ENCODE measurements at places on chromosomes 7 and 10.
A peak's percentile ranks its signal among the peaks of the same experiment; 100 is the strongest.

GRCh38 chr7:142111499-142111898 lies at the start of gene MGAM2:
TSS of gene MGAM2 (plus strand) at chr7:142111718. CDS start at chr7:142116874, 5,156 bp downstream.
- no peak for DNase-seq

DNA sequence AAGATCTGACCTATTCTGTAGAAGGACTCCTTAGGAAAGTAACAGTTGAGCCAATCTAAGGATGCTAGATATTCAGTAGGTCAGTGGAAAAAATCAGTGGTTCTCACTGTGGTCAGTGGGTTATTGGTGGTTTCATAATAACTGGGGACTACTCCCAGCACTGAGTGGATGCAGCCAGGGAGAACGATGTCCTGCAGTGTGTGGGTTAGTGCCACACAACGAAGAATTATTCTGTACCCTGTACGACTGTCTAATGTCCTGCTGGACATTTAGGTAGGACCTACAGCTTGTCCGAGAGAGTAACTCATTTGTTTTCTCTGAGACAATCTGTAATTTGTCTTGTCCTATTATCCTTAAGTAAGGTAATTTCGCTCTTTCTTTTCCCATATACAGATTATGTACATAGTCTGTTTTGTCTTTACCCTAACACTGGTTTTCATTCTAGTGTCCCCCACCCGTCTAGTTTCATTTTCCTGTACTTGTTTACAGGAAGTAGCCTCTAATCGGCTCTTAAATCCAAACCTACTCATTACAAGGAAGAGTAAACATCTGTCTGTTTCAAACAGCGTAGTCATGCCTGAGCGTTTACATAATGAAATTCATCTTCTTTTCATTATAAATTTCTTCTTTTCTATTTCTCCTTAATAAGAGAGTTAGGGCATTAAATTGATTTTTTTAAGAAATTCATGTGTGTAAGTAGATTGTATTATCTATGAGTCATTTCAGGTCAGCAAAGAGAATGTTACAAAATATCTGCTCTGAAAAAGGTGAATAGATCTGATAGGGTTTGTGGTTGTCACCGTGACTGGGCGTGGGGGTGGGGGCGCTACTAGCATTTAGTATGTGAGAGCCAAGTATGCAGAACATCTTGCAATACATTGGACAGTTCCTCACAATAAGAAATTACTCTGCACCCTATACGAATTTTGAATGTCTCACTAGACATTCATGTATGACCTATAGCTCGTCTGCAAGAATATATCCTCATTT lies 8.3 kb upstream of the ZC3HAV1L start:
- no peak for DNase-seq

DNA sequence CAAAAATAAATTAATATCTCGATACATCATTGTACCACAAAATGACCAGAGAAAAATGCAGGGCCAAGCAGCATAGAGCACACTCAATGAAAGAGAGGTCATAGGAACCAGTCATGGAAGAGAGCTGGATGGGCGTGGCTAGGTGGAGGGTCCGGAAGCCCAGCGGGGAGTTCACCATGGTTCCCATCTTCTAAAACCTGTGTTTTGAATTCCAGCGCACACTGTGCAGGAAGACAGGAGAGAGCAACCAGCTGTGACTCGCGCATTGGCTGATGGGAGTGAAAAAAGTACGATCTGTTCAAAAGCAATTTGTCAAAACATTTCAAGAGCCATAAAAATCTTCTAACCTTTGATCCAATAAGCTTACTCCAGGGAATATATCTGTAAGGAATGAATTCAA lies 125.2 kb upstream of the NANOS1 start:
- no peak for DNase-seq

DNA sequence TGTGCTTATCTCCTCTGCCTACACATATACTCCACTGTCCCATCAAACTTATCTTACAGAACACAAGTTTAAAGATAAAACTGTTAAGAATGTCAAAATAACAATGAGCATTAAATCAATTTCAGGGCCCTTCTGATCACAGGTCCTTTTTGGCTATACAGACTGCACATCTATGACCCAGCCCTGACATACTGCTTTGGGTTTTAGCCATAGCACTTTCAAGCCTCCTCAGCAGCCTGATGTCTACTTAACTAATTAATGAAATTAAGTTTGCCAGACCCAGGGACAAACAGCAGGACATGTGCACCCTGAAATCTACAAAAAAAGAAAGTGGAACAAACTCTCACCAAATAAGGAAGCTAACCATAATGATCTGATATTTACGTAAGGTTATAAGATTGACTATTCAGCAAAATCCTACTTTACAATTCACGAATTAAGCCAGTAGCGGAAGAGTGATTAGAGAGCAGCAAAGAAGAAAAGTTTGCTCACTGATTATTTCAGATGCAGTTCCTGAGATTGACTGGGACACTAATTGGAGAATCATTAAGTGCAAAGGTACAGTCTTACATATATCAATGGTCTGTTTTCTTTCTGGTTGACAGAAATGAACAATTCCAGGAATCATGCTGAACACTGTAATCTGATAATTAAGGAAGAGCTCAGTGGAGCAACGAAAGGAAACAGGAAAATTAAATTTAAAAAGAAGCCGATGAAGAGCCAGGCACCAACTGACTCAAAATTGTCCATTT lies 669.3 kb upstream of the LRRN3 start:
- no peak for DNase-seq

DNA sequence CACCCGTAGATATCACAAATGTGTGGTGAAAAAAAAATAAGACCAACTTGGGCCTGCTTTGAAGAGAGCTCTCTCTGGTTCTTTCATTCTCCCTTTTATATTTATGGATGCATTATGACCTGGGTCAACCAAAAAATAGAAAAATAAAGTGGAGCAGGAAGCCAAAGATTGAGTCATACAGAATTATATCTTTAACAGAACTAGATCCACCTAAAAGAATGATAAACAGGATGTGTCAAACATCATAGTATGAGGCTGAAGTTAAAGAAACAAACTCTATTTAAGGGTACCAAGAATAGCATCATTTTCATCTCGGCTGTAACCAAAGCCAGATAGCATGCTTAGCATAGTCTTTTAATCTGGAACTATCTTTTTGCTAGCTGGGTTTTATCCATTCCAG lies 28.8 kb upstream of the NMT2 start:
- no peak for DNase-seq

- no peak for DNase-seq
Observed at GRCh38 chr7:11952972-11953371, 121.0 kb upstream of the THSD7A start.

GRCh38 chr10:124291001-124291701 lies 127.6 kb downstream of the OAT start:
- DNase-seq, result no peak

DNA sequence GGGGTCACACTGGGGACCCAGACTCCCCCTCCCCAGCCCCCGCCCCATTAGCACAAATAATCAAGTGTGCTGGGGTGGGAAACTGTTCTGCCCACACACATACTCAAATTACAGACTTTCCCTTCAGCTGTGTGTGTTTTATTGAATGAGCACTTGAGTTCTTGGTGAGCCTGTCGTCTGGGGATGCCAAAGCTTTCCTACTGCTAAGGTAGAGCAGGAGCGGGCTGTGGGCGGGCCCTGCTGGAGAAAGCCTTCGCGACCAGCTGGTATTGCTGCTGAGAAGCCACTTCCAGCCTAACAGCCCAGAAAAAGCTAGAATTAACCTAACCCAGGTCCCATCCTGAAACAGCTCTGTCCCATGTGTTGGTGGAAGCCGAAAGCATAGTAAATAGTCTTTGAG lies 87.0 kb upstream of the KMT2E start:
- DNase-seq, result no peak

GRCh38 chr10:86953747-86954680 lies 3.4 kb downstream of the MMRN2 start:
- DNase-seq, result no peak

GRCh38 chr7:88202799-88203198 lies 17.0 kb downstream of the SRI start:
- no peak for DNase-seq

GRCh38 chr10:128943111-128943510 lies 523.9 kb upstream of the MGMT start:
- no peak for DNase-seq

- no peak for DNase-seq
Observed at GRCh38 chr10:128814782-128815181, 652.3 kb upstream of the MGMT start.

DNA sequence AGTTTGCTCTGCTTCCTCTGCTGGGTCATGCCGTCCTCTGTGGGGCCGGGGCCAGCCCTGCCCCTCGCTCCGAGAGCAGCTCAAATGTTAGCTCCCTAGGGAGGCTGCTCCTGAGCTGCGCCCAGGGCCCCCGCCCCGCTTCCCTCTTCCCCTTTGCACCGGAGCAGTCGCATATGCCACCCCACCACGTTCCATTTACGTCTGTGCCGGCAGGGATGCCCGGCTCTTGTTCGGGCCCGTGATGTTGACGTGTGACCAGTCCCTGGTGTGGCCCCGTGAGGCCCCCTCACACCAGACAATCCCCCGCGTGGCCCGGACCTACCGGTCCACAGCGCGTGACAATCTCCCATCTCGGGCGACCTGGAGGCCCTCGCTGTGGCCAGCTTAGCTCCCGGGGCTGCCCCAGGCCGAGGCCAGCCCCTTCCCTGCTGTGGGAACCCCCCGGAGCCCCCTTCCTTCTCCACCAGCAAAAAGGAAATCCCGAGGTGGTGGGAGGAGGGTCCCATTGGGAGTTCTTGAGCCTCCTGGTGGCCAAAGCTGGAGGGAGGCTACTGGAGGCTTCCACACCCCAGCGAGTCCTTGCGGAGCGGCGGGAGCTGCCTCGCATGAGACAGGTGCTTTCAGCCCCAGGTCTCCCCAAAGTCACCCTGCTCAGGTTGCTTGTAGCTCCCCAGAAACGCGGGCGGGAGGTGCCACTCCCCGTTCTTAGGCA lies 15.2 kb downstream of the FAM20C start:
- DNase-seq, result no peak

- no peak for DNase-seq
Observed at GRCh38 chr10:28280652-28281051, 22.2 kb downstream of the MPP7 start.

- DNase-seq, result no peak
Observed at GRCh38 chr7:66267249-66267648, 62.1 kb downstream of the TPST1 start.

GRCh38 chr7:91180746-91181145 lies 83.5 kb upstream of the FZD1 start:
- no peak for DNase-seq

DNA sequence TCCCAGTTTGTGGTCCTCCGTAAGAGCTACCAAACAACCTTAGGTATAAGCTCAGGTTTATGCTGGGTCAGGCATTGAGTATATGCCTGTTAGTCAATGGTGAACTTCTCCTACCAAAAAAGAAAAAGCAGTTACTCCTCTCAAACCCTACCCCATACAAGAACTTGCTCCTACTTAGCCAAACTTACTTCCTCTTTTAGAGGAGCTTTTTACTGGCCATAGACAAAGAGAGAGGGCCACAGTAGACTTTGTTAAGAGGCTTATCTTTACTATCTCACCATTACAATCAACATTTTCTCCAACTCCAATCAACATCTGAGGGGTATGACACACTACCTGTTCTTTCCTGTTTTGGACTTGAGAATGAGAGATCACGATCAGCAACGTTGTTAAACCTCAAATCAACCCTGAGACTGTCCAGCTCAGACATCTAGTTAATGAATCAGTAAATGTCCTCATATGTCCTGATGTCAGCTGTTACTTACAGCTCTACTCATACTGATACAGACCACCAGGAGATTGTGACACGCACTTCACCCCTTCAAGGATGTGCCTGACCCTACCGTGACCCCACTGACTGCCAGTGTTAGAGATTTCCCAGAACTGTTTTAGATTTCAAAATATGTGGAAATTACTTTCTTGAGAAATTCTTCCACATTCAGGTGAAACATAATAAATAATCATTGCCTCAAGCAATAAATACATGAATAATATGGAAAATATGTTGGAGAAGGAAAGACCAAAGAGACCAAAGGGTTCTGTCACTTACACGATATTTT lies 18.4 kb upstream of the CCDC71L start:
- no peak for DNase-seq

GRCh38 chr7:65820287-65820950 lies 52.5 kb upstream of the VKORC1L1 start:
- no peak for DNase-seq

- peak; percentile 47 for DNase-seq
Observed at GRCh38 chr7:129740574-129741410, 129.3 kb downstream of the NRF1 start.

GRCh38 chr10:17872191-17873091 lies 63.3 kb downstream of the MRC1 start:
- DNase-seq, result peak; percentile 24

- DNase-seq, result no peak
Observed at GRCh38 chr7:14691597-14692203, 210.9 kb downstream of the DGKB start.

- DNase-seq, result no peak
Observed at GRCh38 chr7:137953665-137954470, 48.0 kb downstream of the CREB3L2 start.

GRCh38 chr7:128116740-128117139 lies 85.5 kb upstream of the LRRC4 start:
- DNase-seq, result no peak

DNA sequence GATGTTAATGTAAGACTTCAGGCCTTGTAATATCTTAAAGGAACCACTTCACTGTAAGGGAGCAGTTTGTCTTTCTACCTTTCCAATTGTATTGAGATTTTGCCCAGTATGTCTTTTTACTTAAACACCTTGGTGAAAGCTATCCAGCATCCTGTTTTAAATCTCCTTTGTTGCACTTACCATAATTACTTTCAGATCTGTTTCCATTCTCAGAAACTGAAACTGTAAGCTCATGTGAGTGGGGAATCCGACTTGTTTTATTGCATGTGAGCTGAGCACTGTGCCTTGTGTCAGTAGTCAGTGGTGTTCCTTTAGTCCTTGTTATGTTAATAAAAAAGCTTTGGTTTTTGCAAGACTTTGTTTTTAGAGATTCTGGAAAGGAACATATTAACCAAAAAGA lies 42.2 kb downstream of the BMPR1A start:
- no peak for DNase-seq

- no peak for DNase-seq
Observed at GRCh38 chr7:77867537-77867865, 68.9 kb downstream of the PHTF2 start.

DNA sequence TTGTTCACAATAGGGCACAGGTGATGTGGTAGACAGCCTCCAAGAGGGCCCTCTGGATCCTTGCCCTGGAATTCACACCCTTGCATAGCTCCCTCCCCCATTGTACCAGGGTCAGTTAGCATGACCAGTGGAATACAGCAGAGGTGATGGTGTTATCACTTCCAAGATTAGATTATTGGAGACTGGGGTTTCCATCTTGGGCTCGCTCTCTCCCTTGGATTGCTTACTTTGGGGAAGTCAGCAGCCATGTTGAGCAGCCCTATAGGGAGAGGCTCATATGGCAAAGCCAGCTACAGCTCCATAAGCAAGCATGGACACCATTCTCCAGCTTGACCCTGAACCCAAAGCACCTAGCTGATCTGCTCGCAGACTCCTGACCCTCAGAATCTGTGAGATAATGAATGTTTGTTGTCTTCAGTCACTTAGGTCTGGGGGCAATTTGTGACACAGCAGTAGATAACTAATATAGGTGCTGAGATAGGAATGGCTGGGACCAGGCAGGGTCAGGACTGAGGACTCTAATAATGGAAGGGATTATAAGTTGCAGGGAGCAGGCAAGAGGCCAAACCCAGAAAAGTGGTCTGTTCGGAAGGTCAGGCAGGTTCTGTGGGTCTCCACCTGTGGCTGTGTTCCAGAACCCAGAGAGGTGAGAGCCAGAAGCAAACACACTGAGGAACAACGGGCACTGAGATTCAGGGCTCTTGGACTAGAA lies 22.9 kb downstream of the TBXAS1 start:
- no peak for DNase-seq
